ENCODE measurements at places on chromosomes 1 and 21.
A peak's percentile ranks its signal among the peaks of the same experiment; 100 is the strongest.

DNA sequence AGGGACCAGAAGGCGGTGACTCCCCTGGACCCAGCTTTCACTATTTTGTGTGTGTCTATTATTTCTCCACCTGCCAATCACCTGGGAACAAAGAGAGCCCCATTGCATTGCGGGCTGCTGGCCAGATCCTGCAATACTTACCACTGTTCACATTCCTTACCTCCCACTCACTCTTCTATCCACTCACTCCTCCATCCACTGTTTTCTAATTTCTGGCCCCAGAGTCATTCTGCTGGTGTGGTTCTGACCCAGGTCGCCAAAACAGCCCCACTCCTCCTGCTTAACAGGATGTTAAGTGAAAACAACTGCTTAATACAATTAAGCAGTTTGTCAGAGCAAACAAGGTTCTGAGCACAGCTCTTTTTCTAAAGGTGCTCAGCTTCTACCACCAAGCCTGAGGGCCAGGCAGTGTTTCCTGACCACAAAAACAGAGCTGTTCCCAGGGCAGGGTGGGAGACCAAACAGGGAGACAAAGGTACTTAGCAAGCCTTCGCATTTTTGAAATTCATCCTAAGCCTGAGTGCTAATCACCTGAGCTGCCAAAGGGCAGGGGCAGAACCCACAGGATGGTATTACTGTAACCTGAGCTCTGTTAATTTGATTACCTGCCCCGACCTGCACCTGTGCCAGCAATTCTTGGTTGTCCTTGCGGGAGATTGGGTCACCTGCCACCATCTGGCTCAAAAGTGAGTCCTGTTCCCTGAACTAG, 38.5 kb upstream of the EFCAB14 start:
- DNase-seq = no peak

- DNase-seq = no peak
Observed at GRCh38 chr1:109644670-109645069, 11.2 kb upstream of the GSTM4 start.

DNA sequence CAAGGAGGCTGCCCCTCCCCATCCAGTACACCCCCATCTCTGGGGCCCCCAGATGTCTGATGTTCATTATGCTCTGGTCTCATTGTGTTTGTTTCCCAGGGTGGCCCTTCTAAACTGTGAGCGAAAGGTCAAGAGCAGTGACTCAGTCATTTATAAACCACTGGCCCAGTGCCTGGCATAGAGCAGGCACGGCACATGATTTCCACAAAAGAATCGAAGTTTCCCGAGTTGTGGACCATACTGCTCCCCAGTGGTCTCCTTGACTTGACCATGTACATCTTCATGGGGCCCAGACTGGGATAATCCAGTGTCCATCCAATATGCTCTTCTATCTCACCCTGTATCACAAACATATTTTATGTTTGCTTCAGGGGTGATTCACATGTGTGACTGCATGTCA, 153.3 kb downstream of the NR5A2 start:
- no peak for DNase-seq

DNA sequence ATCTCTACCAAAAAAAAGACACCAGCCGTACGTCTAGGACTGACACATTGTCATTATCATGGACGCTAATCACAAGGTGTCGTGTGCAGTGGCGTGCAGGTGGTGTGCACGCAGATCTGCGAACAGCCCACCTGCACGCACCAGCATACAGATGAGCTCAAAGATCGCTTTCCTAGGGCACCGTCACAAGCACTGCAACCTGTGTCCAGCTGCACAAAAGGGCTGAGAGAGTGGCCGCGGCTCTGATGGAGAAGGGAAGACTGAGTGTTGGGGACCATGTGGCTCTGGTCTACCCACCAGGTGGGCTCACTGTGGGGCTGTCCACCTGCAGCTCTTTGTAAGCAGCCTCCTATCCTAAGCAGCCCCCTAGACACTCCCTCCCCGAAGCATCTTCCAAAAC, 50.9 kb downstream of the S100B start:
- DNase-seq = no peak

DNA sequence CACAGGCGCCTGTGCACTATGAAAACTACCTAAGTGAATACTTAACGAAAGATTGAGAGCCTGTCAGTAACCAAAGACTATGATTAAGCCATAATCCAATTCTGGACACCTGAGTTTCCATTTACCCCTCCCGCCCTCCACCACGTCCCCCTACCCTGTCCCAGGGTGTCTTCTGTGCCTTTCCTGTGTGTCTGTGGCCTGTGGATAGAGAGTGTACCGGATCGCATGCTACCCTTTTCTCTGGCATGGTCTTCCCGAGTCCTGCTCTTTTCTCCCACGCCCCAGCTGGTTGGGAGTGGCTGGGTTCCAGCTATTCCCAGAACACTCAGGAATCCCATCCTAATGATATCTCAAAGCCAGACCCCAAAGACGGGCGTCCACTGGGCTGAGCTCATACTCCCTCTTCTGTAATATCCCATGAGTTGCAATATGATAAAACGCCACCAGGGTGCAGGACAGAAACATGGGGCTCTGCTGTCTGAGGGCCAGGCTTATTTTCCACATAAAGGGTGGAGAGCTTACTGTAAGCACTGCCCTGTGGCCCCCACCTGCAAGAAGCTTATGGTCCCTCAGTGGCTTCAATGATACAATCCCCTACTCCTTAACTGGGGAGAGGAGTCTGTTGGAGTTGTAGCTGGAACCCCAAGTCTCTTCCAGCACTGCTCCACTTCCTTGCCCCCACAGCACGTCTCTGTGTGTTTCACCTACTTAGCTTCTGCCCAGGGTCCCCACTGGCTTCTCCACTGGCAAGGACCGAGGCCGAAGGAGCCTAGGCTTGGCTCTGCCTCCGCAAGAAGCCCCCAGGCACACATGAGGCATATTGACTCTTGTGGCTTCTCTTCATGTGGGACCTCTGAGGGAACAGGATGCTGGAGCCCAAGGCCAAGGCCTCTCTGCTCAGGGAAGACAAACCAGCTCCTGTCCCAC, 17.6 kb upstream of the ALX3 start:
- DNase-seq = peak; percentile 62

DNA sequence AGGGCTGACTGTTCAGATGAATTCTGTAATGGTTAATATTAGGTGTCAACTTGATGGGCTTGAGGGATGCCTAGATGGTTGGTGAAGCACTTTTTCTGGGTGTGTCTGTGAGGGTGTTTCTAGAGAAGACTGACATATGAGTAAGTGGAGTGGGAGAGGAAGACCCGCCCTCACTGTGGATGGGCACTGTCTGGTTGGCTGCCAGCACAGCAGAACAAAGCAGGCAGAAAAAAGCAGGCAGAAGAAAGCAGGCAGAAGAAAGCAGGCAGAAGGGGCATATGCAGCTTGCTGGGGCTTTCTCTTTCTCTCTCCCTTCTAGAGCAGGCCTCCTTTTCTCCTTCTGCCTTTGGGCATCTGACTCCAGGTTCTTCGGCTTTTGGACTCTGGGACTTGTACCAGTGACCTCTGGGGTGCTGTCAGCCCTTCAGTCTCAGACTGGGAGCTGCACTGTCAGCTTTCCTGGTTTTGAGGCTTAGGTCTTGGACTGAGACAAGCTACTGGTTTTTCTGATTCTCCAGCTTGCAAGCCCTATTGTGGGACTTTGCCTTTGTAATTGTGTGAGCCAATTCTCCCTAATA, 42.9 kb upstream of the CD2 start:
- DNase-seq = no peak

GRCh38 chr1:64733581-64734286, 11.1 kb upstream of the RAVER2 start:
- no peak for DNase-seq

- DNase-seq = no peak
Observed at GRCh38 chr1:82446236-82446635, 645.5 kb downstream of the ADGRL2 start.

- no peak for DNase-seq
Observed at GRCh38 chr1:48047116-48047515, 49.9 kb upstream of the TRABD2B start.

GRCh38 chr1:48470950-48471690, 884 bp downstream of the SPATA6 start:
- no peak for DNase-seq

- no peak for DNase-seq
Observed at GRCh38 chr1:33436557-33437285, 5.8 kb upstream of the PHC2 start.

- DNase-seq = no peak
Observed at GRCh38 chr1:67723620-67724019, 38.6 kb downstream of the GADD45A start.

- no peak for DNase-seq
Observed at GRCh38 chr1:7893529-7894180, 40.8 kb upstream of the UTS2 start.

DNA sequence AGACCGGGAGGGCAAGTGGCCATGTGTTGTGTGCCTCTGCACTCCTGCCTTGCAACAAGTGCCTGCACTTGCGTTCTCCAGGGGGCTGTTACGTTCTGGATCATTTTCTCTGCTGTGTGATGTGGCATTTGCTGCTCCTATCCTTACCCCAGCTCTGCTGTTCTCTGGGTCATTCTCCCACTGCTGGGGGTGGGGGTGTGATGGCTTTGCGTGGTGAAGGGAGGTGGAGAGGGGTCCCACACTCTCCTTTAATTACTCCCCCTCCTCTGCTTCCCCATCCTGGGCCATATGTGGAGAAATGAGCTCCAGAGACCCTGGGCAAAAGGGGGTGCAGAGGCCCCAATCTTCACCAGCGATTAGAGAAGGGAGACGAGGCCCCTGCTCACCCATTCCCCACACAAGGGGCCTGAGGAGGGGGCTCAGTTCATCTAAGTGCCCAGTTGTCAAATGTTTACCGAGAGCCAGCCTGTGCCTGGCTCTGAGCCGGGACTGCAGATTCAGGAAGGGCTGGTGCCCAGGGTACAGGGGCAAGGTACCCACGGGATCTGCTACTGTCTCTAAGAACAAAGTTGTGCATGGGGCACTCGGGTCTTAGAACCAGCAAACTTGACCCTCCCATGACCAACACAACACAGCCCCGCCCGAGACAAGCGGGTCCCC, 355.4 kb downstream of the PTPRU start:
- DNase-seq = no peak

GRCh38 chr1:155079210-155079486, 511 bp downstream of the EFNA3 start:
- DNase-seq = no peak

Data from neural crest cell (in vitro differentiated cells).